ENCODE measurements at places on chromosomes 13 and 19.

- DNase-seq: no peak
Measured at GRCh38 chr13:93862259-93862658, 617.2 kb downstream of the DCT start.

- no peak for DNase-seq
Measured at GRCh38 chr13:113421673-113422270, 31.5 kb downstream of the ADPRHL1 start.

- no peak for DNase-seq
Measured at GRCh38 chr19:12145348-12145747, 5.2 kb upstream of the ZNF20 start.

DNA sequence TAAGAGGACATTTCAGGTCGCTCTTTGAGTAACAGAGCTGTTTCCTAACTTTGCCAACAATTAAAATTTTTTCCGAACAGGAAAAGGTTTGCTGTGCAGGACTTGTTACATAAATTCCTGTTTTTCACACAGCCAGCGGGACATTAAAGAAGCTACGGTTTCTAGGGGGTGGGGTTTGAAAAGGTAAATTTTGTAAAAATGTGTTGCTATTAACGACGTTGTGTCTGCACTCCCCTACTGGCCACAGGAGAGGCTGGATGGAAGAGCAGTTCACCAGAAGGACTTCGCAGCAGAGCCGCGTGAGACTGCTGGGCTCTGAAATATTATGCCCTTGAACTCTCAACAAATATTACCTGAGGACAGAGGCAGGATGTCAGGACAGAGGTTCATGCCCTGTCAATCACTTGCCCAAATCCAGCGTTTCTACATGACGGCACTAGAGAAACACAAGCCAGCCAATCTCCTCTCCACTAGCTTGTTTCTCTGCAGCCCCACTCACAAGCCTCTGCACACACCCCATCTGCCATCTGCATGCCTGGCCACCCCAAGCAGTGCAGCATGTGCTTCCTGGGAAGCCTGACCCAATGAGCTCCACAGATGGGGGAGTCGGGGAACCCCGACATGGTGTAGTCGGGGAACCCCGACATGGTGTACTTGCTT is 102.0 kb downstream of the FOXO1 start:
- peak; percentile 32 for DNase-seq

- DNase-seq: no peak
Measured at GRCh38 chr13:98313023-98313921, 136.2 kb upstream of the RNF113B start.

DNA sequence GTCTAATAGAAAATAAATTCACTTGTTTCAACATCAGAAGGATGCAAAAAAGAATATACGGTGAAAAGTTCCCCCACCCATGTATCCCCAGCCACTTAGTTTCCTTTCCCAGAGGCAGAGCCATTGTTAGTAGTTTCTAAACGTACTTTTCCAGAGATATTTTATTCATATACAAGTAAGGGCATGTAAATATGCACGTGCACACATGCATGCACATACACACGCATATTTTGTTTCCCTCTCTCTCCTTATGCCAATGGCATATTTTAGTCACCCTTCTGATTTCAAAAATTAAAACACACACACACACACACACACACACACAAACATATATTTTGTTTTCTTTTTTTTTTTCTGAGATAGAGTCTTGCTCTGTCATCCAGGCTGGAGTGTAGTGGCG is 147.4 kb downstream of the PDS5B start:
- DNase-seq: no peak

GRCh38 chr13:48775804-48776203 is 122.1 kb downstream of the CYSLTR2 start:
- DNase-seq: no peak

GRCh38 chr19:55304279-55304978 is 20.6 kb downstream of the BRSK1 start:
- peak; percentile 12 for DNase-seq

- DNase-seq: peak; percentile 18
Measured at GRCh38 chr19:294946-295686, 3.9 kb upstream of the PLPP2 start.

DNA sequence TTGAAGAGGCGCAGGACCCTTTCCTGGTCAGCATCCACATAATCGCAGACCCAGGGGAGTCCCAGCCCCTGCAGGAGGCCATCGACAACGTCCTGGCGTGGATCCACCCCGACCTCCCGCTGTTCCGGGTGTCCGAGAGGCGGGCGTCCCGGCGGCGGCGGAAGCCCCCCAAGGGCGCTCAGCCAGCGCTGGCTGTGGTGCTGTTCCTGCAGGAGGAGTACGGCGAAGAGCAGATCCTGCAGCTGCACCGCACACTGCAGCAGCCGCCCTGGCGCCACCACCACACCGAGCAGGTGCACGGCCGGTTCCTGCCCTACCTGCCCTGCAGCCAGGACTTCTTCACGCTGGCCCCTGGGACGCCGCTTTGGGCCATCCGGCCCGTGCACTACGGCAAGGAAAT is 29.3 kb downstream of the FAM124A start:
- no peak for DNase-seq

GRCh38 chr13:42377640-42378382 is 105.9 kb downstream of the AKAP11 start:
- peak; percentile 48 for DNase-seq

DNA sequence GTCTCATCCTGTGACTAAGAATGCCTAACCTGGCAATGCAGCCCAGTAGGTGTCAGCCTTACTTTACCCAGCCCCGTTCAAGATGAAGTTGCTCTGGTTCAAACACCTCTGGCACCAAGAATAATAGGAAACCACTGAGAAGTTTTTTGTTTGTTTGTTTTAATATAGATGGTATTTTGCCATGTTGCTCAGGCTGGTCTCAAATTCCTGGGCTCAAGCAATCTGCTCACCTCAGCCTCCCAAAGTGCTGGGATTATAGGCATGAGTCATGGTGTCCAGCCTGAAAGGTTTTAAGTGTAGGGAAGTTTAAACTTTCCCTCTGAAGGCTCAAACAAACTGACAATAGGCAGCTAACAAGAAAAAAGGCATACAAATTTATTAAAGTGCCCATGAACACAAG is 51.2 kb upstream of the ABCC4 start:
- no peak for DNase-seq

DNA sequence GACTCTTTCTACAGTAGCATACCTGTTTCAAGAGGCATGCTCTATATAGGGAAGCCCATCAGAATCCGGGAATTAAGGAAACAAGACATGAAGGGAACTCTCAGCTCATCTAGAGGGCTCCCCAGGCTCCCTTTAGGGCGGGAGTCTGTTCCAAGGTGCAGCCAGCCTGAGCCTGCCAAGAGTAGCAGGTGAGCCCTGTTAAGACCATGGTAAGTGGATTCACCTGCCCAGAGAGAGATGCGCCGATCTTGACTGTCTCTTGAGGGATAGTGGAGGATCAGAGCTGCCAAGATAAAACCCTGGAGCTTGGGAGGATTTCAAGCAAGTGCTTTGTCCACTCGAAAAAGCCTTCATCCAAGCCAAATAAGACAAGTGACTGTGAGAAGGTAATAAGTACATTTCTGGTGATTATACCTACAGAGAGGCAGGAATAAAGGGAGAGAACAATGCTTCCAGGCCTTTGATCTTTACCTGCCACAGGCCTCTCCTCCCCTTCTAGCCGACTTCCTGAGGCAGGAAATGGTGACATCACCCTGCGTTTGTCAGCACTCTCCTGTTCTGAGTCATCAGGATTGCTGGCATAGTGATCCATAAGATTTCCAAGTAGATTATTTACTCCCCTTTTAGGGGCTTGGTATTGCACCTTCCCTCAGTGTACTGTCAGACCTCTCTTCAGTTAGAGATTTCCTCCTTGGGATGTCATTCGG is 31.5 kb downstream of the KLF5 start:
- peak; percentile 1 for DNase-seq

DNA sequence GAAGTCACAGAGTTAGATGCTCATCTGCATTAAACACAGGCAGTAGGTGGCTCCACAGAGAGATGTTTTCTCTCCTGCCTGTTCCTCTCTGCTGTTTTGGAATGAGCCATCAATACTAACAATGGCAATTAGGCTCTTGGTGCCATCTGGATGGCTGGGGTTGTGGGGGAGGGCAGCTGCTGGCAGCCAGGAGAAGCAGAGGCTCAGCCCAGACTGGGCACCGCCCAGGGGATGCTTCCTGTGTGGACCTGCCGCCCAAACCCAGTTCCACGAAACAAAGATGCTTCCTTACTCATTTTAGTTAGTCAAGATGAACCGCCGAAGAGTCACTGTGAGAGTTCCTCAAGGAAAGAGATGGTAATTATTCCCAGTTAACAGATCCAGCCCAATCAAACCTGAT is 50.8 kb upstream of the PCDH8 start:
- no peak for DNase-seq

GRCh38 chr19:2129486-2129885 is 21.9 kb downstream of the AP3D1 start:
- no peak for DNase-seq

GRCh38 chr13:64540468-64540867 is 2689.7 kb downstream of the PCDH9 start:
- no peak for DNase-seq

GRCh38 chr13:82565201-82565600 is 1317.1 kb downstream of the SLITRK1 start:
- no peak for DNase-seq

- DNase-seq: no peak
Measured at GRCh38 chr19:21586311-21587116, 81.1 kb downstream of the ZNF429 start.

DNA sequence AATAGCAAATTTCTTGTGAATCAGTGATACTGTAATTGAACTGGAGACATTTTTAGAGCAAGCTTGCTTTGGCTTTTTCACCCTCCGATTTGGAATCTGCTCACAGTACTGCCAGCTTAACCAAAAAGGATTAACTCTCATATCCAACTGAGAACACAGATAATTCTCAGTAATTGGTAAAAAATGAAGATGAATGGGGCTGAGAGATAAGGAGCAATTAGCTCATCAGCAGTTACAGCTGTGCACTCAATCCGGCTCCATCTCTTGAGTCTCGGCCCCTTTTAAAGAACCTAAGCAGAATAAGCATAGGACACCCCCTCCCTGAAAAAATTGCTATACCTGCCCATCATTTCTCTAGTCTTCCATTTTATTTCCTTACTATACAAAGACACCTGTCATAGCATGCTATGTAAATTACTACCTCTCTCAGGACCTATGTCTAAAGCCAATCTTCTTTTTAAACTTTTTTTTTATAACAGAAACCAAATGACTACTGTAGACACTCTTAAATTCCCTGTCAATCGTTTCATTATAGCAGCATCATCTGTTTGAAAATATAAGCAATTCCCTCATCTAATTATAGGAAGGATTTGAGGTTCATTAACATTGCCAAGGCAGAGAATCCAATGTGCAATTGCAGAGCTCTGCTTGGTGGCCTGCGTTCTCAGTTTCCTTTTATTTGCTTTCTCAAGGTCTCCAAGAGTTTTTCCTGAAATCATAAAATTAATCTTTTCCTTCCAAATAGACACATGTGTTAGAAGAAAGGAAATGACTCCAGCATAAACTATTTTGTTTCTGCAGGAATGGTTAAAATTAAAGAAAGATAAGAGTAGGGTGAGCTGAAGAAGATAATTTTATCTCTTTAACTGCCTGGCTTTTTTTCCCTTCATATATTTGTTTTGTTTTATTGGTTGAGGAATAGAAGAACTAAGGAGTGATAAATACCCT is 242.1 kb downstream of the DACH1 start:
- DNase-seq: no peak

GRCh38 chr13:43081866-43082265 is 58.5 kb downstream of the DNAJC15 start:
- no peak for DNase-seq

DNA sequence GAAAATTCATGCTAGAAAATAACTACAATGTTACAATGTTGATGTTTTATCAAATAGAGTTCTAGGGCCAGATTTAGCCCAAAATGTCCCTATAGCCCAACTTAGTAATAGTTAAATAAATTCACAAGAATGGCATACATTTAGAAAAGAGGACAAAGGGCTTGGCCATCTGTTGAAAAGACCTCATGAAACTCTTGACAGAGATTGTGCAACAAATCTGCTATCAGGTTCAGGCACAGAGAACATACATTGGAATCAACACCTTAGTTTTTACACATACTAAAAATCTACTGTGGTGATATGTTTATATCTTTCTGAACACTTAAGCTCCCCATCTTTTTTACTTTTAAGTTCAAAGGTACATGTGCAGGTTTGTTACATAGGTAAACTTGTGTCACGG is 298.3 kb upstream of the DACH1 start:
- no peak for DNase-seq

DNA sequence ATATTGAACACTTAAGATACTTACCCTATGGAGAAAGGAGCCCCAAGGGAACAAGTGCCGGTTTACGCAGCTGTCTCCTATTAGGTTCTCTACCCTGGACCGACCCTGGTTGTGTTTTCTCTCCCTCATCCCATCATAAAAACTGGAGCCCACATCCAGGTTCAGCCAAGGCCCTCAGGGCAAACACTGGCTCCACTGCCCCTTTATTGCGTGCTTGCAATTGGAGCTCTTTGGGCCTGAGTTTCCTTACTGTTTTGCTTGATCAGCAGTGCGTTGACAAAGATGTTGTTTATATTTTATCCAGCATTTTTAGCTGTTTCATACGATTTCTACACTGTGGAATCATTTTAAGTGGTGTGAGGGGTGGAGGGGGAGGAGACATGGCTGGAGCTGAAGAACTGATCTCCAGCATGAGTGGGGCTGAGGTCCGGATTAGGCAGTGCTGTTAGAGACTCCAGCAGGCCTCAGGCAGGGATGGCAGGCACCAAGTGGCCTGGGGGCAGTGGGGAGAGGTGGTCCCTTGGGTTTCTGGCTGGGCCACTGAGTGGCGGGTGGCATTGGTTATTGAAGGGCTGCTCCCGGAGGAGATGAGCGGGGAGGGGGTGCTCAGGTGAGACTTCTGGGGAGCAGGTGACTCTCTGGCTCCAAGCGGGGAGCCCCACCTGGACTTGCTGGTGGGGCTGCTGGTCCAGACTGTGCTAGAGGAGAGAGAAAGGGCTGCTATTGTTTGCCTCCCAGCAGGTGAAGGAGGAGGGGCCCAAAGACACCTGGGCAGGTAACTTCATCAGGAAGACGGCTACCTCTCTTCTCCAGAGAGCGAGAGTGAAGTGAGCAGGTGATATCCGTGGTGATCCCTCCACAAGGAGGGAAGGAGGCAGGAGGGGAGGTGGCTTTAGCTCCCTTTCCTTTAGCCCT is 62.4 kb upstream of the RNF113B start:
- DNase-seq: no peak

DNA sequence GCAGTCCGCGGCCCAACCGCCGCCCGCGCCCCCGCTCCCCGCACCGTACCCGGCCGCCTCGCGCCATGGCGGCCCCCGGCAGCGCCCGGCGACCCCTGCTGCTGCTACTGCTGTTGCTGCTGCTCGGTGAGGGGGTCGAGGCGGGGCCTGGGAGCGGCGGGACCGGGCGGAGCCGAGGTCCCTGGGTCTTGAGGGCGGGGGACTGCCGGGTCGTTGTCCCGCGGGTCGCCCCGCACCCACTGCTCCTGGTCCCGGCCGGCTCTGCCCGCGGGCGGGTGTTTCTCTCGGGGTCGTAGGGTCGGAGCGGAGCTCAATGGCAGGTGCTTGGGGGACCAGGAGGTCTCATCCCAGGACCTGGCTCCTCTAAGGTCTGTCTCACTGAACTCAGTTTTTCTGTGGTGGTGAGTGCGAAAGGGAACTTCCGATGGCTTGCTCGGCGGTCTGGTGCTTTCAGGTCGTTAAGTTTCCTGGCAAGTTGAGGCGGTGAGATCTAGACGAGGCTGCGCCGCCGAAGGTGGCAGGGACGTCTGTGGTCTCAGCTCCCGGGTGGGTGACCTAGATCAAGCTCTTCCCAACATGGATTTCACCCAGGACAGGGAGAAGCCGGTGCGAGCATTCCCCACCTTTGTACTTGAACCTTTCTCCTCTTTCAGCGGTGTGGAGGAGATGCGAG is 467 bp downstream of the LAMP1 start:
- peak; percentile 62 for DNase-seq
